ENCODE measurements at places on chromosomes 2 and 18.

DNA sequence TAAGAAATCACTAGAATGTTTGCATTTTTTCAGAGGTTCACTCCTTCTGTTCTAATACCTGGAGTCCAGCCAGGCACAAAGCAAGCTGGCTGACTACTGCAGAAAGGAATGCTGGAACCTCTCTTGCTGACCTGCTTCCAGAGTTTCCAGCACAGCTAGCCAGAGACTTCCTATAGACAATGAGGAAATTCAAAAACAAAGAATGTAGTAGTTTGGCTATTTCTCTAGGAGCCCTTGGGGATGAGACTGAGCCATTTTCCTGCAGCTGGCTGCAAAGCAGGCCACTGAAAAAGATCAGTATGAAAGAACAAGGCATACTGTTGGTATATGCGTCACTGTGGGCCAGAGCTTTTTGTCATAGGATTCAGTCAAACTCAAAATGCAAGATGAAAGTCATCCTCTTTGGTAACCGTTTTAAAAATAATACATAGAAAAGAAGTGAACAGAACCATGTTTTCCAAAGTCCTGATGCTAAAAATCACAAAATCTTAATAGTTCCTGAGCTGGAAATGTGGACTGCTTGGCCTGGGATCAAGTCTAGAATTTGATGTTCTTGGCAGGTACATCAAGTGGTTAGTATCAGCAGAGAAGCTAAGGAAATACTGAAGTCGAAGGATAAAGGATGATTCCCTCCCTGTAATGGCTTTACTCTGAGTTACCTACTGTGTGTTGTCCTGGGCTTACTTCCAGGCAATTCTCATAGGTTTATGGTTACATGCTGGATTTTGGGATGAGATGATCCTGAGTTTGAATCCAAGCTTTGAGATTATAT, 9.0 kb upstream of the DSEL start:
- peak; percentile 28 for DNase-seq

- no peak for DNase-seq
Observed at GRCh38 chr18:55967019-55967418, 379.0 kb upstream of the TCF4 start.

DNA sequence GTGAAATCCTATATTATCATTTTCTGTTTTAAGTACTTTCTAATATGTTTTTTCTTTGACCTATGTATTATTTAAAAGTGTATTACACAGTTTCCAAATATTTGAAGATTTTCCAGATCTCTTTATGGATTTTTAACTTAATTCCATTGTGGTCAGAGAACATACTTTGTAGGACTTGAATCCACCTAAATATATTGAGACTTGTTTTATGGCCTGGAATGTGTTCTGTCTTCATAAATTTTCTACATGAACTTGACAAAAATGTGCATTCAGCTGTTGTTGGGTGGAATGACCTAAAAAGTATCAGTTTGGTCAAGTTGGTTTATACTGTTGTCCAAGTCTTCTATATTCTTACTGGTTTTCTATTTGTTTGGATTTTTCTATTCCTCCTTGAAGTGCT, 33.8 kb upstream of the TMEM247 start:
- no peak for DNase-seq

DNA sequence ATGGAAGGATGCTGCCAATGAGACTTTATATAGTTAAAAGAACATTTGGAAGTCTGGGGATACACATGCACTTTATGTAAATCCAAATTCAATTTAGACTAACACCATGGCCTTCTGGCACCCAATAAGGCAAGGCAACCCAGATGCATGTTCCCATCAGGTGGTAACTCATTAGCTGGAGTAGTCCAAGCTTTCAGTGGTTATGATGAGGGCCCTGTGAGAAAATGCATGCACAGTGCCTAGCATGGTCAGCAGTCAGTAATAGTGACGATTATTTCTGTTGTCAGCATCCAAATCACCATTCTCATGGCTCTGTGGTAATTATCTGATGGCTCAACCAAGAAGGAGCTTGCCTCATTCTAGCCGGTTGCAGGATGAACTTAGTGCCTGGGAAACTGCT, 70.3 kb upstream of the CTLA4 start:
- no peak for DNase-seq

DNA sequence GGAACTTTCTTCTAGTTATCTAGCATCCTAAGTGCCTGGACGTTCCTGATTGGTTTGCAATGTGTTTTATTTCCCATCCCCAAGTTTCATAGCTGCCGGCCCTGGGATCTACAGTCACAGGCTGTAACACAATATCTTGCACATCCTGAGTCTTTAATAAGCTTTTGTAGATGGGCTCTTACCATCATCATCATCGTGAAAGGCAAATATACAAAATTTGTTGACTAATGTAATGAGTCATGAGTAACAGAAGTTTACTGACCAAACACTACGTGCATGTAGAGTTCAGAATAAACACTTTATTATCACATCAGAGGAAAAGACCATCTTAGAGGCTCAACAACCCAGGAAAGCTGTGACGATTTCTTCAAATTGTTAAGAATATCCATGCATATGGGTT, 8.1 kb upstream of the TYMS start:
- DNase-seq = no peak

GRCh38 chr2:161580426-161580825, 43.8 kb upstream of the SLC4A10 start:
- DNase-seq = no peak

DNA sequence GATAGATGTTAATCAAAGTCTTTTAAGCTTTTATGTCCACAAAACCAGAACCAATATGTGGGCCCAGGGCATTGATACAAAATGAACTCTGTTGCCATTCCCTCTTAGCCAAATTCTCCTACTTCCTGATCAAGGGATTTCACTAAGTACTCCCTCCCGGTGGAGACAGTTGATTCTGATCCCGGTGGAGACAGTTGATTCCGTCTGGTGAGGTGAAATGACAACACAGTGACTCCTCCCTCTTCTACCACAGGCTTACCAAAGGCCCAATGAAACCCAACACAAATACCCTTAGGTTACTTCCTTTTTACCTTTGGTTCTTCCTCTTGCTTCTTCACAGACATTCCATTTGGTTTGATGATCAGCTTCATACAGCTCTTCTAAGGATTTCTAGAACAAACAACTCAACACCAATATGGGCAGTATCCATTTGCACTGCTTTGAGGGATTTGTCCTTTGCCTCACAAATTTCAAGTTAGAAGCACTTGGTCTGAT, 153.8 kb downstream of the IKZF2 start:
- peak; percentile 3 for DNase-seq

DNA sequence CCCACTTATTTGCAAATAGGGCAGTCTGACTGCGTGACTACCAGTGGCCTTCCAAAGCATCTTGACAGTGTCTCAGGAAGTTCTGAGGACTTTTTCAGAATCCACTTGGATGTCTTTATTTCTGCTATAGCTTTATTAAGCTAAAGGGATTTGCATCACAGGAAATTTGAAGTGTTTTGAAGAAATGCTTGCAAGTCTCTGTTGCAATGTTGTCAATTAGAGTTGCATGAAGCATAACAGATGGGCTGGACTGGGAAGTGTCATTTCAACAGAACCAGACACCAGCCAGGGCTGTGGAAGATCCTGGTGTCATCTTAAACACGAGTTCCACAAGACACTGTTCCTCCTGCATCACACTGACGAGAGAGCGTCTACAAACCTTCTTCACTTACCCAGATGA, 224.5 kb downstream of the EN1 start:
- DNase-seq = no peak

DNA sequence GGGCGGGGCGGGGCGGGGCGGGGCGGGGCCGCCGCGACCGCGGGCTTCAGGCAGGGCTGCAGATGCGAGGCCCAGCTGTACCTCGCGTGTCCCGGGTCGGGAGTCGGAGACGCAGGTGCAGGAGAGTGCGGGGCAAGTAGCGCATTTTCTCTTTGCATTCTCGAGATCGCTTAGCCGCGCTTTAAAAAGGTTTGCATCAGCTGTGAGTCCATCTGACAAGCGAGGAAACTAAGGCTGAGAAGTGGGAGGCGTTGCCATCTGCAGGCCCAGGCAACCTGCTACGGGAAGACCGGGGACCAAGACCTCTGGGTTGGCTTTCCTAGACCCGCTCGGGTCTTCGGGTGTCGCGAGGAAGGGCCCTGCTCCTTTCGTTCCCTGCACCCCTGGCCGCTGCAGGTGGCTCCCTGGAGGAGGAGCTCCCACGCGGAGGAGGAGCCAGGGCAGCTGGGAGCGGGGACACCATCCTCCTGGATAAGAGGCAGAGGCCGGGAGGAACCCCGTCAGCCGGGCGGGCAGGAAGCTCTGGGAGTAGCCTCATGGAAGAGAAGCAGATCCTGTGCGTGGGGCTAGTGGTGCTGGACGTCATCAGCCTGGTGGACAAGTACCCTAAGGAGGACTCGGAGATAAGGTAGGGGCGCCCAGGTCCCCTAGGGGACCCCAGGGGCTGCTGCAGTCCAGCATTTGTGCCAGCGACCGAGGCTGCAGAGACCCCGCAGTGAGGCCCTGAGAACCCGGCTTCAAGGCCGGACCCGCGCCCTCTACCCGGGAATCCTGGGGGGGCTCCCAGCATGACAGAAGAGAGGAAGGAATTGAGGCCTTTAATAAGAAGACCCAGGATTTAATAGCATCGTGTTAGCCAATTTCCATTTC, at the start of gene KHK:
Gene KHK (plus strand): TSS at position 49 of the 870 bp plus-strand sequence. CDS start 488 bp downstream, at position 537.
- DNase-seq = peak; percentile 72

GRCh38 chr2:98601532-98602132, 6.7 kb downstream of the COA5 start:
- peak; percentile 68 for DNase-seq

DNA sequence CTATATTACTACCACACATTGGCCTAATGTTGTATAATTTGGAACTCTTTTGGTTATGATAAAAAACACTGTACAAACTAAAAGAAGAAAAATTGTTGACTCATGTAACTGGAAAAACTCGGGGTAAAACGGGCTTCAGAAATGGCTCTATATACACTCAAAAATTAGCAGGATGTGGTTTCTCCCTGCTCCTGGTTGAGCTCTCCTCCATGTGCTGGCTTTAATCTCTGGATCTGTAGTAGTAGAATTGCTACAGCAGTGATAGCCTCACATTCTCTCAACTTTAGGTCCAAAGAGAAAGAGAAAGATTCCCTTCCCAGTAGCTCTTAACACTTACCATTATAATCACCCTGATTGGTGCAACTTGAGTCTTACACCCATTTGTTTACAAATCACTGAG, 274.9 kb upstream of the GALNT5 start:
- DNase-seq = no peak

- no peak for DNase-seq
Observed at GRCh38 chr2:167190053-167190452, 301.8 kb downstream of the XIRP2 start.

DNA sequence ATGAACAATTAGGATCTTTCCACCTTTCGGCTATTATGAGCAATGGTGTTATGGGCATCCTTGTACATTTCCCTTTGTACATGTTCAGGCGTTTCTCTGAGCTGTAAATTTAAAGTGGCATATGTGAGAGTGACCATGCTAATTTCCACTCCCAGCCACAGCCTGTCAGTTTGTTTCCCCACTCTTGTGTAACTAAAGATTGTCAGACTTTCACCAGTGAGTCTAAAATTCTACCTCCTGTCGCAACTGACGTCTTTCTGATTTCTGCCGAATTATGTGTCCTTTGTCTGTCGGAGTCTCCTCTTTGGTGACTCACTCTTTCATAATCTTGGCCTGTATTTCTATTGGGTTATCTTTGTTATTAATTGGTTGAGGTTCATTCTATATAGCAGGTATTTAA, 50.7 kb downstream of the TRAPPC12 start:
- DNase-seq = no peak

DNA sequence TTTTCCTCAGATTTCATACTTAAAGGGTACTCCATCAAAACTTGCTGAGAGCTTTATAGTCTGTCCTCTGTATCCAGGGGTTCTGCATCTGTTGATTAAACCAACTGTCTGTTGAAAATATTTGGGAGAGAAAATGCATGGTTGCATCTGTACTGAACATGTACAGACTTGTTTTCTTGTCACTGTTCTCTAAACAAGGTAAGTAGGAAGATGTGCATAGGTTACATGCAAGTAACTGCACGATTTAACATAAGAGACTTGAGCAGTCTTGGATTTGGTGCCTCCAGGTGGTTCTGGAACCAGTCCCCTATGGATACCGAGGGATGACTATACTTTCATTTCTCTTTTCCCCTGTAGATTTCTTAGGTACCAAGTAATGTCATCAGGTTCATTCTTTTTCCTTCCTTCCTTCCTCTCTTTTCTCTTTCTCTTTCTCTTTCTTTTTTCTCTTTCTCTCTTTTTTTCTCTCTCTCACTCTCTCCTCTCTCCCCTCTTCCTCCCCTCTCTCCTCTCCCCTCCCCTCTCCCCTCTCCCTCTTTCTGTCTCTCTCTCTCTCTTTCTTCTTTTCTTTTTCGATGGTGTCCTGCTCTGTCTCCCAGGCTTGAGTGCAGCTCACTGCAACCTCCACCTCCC, 23.2 kb downstream of the ADNP2 start:
- no peak for DNase-seq

- DNase-seq = no peak
Observed at GRCh38 chr2:197372592-197372991, 62.0 kb upstream of the ANKRD44 start.

GRCh38 chr2:25566694-25567093, 106.7 kb downstream of the DTNB start:
- no peak for DNase-seq

DNA sequence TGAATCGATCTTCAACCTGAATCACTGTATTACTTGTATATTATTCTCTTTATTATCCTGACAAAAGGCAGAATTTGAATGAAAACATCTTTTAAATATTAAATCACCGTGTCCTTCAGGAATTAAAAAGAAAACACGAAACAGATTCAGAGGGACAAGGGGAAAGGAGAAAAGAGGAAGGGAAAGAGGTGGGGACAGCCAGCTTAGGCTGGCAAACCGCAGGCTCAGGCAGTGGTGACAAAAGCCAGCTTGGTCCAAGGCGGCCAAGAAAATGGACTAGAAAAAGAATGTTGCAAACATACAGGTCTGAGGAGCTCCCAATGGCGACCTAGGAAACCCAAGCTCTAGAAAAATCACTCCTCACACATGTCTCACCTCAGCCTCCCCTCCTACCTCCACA, 6.8 kb downstream of the B4GALT6 start:
- DNase-seq = no peak

DNA sequence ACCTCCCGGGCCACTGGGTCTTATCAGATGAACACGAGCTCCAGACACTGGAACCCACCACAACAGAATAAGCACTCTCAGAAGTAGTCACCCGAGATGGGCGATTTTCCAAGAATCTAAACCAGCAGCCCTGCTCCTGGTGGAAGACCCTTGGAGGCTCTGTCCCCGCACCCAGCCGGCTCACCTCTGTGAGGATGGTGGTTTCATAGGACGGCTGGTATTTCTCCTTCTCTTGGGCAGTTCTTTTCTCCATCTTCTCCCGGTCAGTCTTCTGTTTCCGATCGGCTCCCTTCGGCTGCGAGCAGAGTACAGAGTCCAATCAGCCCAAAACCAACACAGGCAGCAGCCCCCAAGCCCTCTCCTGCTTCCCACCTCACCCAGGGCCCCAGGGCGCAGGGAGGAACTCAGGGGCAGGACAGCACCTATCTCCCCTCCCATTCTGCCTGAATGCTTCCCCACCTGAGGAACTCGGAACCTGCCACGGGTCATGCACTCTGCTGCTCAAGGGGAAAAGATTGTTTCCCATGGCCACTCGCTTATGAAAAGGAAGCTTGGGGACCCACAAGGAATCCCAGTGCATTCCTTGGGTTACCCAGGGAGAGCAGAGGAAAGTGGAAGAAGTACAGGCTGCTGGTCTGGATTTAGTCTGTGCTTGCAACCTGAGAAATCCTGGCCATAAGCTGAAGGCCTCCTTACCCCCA, 42.7 kb downstream of the TFCP2L1 start:
- no peak for DNase-seq

GRCh38 chr2:143847257-143847656, 672.7 kb downstream of the ZEB2 start:
- DNase-seq = no peak

- DNase-seq = no peak
Observed at GRCh38 chr2:66477135-66477842, 42.4 kb downstream of the MEIS1 start.

GRCh38 chr2:121532347-121532766, 1.7 kb downstream of the RNU4ATAC start:
- no peak for DNase-seq
